ENCODE measurements at places on chromosomes 13 and 19.
A peak's percentile ranks its signal among the peaks of the same experiment; 100 is the strongest.

DNA sequence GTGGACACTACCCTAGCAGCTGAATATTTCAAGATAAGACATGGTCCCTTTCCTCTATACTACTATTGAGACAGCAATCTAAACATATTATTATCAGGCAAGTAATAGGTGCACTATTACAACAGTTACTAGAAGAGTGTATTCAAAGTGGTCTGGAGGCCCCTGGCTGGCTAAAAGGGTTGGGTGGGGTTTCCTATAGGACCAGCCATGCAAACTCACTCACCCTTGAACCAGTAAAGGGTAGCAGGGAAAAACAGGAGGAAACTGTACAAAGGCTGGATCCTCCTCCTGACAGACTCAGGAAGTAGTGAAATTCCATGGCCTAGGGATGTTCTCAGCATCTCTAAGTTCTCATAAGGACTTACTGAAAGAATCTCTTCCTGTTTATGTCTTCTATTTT is 7.7 kb downstream of the SMAD9 start:
- DNase-seq, result no peak

DNA sequence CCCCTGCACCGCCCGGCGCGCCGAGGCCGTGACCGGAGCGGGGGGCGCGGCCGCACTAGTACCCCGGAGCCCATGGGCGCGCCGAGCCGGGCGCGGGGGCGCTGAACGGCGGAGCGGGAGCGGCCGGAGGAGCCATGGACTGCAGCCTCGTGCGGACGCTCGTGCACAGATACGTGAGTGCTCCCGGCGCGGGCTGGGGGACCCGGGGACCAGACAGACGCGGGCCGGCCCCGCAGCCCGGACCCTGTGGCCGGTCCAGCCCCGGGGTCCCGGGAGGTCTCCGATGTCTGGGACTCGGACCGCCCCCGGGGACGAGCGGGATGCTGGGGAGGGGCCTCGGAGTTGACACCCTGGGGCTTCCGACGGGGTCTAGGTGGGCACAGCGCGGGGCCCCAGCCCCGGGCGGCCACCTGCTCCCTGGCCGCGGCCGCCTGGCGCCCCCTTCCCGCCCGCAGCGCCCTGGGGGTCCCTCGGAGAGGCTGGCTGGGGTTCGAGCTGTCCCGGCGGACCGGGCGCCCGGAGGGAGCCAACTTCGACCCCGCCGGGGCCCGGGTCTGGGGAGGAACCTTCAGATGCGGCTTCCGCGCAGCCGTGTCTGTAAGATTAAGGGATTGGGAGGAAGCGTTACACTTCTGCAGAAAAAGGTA is 568 bp downstream of the ATP11A start:
- DNase-seq, result peak; percentile 9

DNA sequence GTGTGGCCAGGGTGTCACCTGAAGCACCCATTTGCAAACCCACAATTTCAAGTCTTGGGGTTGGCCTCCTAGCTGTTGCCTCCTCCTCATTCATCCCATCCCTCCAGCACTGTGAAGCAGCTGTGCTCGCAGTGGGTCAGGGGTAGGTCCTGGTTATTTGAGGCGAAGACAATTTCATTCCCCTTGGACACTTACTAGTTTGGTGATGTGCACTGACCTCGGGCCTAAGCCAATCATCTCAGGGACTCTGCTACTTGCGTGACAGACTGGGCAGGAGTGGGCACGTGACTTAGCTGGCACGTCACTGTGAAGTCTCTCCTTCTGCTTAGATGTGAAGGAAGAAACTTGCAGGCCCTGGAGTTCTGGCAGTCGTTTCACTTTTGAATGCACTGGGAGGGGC is 3.5 kb upstream of the ATP11A start:
- DNase-seq, result no peak

DNA sequence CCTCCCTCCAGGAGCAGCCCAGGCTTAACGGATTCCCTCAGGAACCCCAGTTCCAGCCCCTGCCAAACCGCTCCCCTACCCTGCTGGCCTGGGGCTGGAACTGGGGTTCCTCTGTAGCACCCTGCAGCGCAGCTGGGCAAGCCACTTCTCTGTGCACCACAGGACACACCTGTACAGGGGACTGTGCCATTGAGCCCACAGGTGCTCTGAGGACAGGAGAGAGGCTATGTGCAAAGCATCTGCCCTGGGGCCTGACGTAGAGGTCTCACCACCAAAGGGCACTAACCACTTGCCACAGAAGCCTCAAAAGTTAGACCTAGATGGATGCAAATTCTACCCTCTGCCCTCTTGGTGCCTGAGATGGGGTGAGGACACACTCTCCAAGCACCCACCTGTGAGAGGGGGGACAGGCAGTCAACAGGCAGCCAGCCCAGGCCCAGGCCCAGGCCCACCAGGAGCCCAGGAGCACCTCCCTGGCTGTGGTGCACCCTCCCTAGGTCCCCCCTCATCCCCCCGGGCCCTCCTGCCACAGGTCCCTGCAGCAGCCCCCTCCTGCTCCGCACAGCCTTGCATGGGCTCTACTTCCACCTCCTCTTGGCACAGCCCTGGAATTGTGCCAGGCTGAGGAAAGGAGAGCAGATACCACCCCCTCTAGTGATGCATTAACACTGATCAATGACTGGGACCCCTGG is 27.6 kb upstream of the SLC35E1 start:
- no peak for DNase-seq

DNA sequence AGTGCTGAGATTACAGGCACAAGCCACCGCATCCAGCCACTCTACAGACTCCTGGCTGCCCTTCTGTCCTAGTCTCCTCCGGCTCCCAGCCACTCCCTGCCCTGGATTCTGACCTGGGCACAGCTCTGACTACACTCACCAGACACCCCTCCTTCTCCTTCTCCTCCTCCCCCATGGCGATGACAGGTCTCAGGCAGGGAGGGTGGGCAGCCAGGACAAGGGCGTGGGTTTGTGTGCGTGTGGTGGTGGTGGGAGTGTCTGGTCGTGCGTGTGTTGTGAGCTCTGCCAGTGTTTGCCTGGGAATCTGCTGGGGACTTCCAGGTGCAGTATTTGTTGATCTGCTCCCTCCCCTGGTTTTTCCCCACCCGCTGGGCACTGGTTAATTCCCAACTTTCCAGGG is 3.0 kb upstream of the NCCRP1 start:
- no peak for DNase-seq

- DNase-seq, result no peak
These were observed 9.0 kb upstream of the KL start for GRCh38 chr13:33007237-33007636.

DNA sequence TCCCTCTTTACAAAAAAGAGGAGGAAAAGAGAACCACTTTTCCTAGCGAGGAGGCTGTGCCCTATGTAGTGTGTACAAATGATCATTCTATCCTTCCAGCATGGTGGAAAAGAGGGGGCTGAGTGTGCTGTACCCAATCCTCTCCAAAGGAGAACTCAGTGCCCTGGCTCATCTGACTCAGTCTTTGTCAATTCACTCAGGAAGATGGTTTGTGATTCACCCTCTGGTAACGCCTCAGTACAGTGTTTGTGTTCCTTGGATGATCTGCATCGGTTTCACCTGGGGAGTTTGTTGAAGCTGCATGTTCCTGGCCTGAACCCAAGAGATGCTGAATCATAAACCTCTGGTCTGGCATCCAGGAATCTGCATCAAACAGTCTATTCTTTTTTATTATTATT is 18.3 kb upstream of the ENOX1 start:
- peak; percentile 20 for DNase-seq

DNA sequence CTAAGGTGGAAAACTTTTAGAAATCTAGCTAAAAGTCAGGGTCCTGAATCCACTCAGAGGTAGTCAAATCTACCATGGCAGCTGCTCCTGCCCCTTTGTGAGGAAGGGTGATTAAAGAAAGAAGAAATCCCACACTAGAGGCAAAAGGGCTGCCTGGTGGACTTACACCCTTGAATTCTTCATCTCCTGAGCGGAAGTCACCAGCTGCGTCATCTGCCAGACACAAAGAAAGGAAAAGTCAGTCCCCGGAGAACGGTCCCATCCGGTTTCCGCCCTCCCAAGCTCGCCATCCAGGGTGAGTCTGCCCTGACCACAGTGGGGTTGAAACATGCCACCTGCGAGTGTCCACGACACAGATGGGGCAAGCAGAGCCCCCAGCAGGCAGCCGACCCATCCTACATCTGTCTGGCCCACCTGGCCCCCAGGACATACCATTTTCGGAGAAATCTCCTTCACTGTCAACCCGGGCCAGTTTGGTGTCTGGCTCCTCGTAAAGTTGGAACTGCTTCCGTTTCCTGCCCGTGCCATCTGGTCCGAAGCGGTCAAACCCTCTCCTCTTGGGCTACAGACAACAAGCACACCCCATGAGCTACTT is 7.7 kb downstream of the AKAP8 start:
- DNase-seq, result no peak

GRCh38 chr19:18205200-18205892 is 1.5 kb upstream of the RAB3A start:
- no peak for DNase-seq

GRCh38 chr13:86476656-86477055 is 677.4 kb upstream of the SLITRK6 start:
- no peak for DNase-seq

GRCh38 chr13:113539822-113540221 is 44.7 kb upstream of the TFDP1 start:
- DNase-seq, result no peak

DNA sequence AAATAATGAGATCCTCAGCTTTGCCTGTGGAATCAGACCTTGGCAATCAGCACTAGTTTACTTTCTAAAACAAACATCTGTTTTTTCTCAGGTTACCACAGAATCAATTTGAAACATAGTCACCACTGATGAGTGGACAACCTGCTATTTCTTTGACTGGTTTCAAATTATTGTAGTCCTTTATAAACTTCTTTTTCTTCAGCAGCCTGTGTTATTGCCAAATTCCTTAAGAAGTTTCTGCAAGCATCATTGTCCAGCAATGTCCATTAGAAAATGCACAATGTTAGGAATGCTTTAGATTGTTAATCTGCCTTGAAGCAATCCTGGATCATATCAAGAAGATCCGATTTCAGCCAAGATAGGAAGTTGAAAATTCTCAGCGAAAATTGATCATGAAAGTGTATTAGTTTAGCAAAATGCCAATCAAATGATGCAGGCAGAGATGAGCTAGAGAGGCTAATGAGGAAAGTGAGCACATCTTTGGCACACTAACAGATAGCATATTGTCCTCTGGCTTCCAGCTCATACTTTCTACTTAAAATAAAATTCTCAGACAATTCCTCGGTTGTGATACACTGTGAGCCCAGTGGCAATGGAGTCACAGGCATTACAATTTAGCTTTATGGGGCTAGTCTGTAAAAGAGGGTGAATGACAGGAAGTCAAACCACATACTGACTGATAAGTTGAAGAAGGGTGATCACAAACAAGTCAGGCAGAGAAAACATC is 270.6 kb downstream of the SLITRK6 start:
- DNase-seq, result no peak

DNA sequence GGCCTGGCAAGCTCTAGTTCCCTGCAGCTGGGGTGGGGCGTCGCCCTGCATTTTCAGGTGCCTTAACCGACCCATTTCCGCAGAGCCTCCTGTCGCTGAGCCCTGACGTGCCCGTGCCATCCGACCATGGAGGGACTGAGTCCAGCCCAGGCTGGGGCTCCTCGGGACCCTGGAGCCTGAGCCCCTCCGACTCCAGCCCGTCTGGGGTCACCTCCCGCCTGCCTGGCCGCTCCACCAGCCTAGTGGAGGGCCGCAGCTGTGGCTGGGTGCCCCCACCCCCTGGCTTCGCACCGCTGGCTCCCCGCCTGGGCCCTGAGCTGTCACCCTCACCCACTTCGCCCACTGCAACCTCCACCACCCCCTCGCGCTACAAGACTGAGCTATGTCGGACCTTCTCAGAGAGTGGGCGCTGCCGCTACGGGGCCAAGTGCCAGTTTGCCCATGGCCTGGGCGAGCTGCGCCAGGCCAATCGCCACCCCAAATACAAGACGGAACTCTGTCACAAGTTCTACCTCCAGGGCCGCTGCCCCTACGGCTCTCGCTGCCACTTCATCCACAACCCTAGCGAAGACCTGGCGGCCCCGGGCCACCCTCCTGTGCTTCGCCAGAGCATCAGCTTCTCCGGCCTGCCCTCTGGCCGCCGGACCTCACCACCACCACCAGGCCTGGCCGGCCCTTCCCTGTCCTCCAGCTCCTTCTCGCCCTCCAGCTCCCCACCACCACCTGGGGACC is 1.2 kb downstream of the ZFP36 start:
- no peak for DNase-seq

DNA sequence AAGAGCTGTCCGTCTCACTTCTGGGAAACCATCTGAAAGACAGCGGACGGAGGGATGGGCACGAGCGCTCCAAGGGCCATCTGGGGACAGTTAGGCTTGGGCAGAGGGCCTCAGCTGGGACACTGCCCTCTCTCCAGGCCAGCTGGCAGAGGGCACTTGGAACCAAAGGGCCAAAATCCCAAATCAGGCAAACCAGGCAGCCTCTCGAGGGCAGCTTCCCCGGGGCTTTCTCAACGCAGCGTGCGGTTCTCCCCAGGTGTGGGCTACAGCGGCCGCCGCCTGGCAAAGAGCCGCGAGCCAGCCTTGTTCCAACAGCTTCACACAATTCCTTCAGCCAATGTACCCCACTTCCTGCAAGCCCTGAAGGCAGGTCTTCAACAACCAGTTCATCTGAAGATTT is 5.0 kb downstream of the MLLT1 start:
- DNase-seq, result no peak

GRCh38 chr19:38383743-38384142 is 4.1 kb downstream of the GGN start:
- no peak for DNase-seq

DNA sequence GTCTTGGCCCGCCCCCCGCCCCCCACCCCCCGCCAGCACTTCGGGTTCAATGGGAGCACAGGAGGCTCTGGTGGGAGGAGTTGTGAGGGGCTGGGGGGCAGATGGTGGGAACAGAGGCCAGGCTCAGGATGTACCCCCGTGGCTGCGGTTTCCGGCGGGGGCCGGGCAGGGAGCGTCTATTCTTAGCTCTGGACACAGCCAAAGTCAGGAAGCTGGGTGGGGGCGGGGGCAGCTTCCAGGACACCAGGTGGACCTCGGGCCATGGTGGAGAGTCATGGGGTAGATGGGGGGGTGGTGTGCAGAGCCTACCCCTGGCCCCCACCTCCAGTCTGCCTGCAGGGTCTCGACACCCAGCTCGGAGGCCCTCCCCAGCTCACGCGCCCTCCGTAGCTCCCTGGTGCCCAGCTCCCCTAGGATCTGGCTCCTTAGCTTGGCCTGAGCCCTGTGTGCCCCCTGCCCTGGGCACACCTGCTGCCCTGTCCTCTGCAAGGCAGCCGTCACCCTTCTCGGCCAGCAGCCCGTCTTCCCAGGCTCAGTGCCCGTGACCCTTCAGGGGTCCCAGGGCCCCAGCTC is 2.2 kb upstream of the TBXA2R start:
- no peak for DNase-seq

DNA sequence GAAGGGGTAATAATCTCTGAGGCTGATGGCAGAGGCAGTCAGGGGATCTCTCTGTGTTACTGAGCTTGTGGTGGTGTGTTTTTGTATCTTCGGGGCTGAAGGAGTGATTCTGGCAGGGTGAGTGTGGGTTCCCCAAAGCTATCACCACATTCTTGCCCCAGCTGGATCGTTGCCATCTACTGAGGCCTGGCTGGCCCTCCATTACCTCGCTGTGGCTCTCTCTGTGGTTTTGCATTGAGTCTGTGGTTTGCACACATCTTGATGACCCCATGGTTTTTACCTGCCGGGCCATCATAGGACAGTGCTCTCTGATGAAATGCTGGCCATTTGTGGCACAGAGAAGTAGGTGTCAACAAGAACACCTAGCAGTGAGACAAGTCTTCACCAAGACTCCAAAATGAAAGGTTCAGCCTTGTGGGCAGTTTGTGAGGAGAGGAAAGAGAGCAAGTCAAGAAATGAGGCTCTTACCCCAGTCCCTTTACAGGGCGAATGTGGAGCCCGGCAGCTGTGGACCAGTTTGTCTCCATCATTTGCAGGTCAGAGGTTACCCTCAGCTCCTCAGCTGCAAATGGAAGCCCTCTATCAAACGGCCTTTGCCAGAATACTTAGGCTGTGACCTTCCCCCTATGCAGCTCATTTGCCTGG is 69.0 kb upstream of the NPAS1 start:
- DNase-seq, result no peak
